ENCODE measurements at places on chromosomes 12 and 14.

DNA sequence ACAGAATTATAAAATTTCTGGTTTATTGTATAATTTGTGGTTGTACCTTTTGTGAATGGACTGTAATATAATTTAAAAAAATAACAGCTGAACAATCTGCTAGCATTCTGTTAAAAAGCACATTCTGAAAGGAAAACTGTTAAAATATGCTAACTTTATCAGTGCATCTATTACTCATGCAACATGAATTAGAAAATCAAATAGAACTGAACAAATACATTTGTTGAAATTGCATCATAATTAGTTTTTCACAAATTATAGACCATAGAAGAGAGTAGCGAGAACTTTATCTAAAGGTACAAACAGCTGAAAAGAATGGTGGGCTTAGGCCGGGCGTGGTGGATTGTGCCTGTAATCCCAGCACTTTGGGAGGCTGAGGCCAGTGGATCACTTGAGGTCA, 33.0 kb downstream of the PTPN21 start:
- DNase-seq: no peak

GRCh38 chr14:79028281-79028680, 858.1 kb downstream of the NRXN3 start:
- DNase-seq: no peak

DNA sequence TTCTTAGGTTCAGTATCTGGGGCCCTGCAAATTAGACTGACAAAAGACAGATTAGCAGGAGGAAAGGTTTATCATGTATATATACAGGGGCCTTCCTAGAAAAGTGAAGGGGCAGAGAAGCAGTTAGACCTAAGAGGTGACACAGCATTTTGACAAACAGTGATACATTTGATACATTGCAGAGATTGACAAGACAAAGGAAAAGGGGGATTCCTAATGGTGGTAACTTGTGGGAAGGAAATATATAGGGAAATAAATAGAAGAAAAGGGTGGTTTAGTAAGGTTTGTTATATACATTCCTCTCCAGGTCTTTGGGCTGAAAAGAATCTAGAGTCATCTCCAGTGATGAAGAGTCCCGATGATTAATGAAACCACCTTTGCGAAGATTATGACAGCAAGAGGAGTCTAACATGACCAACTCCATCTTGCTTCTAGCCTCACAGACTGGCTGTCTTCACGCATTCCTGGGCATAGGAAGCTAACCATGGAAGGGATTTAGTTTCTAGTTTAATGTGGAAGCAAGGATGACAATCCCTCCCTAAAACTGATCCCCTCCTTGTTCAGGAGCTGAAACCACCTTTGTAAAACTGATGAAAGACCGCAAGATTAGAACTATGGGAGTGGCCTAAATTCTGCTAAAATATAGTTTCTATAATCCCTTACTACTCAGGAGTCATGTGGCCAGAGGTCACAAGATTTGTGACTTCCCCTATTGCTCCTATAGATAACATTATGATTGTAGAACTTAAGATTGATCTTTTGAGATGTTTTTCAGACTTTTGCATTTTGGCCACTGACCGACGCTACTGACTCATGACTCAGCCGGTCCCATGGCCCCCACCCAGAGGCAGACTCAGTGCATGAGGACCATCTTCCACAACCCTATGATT, 31.1 kb upstream of the CPM start:
- DNase-seq: no peak

DNA sequence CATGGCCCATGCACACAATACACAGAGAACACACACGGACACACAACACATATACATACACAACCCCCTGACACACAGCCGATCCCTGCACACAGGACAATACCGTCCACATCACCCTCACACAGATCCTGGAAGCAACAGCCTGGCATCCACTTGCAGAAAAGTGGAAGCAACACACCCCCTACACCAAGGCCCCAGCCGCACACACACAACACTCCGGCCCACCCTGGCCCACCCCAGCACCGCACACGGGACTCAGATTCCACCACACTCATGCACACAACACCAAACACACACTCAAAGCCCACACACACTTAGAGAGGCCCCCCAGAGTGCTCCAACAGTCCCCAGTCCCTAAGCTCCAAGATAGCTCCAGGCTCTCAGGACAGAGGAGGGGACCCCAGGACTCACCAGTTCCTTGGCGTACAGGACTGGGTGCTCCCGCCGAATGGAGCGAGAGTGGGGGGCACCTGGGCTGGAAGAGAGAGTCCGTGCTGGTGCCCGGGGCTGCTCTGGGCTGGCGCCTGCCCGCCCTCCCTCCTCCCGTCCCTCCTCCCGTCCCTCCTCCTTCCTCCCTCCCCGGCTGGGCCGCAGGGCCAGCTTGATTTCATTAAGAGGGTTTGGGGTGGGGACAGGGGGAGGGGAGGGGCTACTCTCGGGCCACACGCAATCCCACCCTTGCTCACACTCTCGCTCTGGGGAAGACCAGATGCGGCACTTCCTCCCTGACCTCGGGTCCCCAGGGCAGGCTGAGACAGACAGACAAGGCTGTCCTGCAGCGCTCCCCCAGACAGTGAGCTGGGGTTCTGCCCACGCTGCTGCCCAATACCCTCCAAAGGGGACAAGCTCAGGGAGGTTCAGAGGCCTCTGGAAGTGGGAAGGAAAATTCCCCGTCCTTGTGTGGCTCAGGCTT, at the start of gene TMEM119:
TSS of gene TMEM119 (minus strand) at position 526 of the 913 bp plus-strand sequence. CDS start 5,701 bp downstream, outside the sequence.
- DNase-seq: no peak

DNA sequence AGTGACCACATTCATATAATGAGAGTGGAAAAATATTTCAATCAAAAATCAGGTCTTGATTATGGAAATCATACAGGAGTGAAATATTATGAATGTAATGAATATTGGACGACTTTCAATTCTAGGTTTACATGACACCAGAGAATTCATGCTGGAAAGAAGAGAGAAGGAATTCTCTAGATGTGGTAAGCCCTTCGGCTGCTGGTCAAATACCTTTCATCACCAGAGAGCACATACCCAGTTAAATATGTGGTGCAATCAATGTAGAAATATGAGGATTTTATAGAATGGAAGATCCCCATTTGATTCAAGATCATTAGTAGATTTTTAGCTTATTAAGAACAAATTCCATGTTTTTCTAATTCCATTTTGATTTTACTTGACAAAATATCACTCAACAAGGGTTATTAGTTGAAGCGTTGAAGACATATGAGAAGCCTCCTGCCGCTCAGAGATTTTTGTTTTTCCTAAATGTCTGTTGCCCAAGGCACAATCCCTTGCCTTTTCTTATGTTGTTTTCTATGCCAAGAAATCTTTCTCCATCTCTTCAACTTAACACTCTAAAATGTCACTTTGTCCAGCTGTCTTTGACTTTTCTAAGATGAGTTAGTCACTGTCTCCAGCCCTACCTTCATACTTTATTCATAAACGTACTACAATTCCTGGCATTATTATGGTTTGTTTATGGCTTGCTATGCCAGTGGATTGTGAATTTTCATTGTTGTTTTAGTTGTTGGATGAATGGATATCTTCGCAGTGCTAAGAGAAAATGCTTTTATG, 72.8 kb upstream of the ZDHHC17 start:
- no peak for DNase-seq

DNA sequence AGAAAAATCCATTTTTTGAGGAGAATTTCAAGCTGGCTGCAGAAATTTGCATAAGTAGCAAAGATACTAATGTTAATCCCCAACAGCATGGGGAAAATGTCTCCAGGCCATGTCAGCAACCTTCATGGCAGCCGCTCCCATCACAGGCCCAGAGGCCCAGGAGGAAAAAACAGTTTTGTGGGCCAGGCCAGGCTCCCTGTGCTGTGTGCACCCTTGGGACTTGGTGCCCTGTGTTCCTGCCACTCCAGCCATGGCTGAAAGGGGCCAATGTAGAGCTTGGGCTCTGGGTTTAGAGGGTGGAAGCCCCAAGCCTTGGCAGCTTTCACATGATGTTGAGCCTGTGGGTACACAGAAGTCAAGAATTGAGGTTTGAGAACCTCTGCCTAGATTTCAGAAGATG, 76.3 kb downstream of the MGAT4C start:
- DNase-seq: no peak

Data from tibial nerve (tissue), 4 donors.